Aorta (tissue), 5 donors: ENCODE measurements at places on chromosomes 3 and 15.

GRCh38 chr3:28935146-28935545 is 345.7 kb upstream of the RBMS3 start:
- no peak for DNase-seq

DNA sequence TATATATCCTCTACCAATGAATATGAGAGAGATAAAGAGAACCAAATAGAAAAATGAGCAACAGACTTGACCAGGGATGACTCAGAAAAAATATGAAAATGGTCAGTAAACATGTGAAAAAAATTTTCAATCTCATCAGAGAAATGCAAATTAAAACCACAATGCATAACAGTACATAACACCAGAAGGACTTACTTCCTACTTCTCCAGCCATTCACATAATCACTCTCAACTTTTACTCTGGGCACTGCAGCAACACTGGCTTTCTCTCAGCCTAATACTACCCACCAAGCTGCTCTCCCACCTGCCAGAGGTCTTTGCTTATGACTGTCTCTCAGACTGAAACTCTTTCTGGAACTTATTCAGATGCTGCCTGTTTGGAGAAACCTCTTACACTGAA is 49.4 kb downstream of the DPH6 start:
- DNase-seq, result no peak

- no peak for DNase-seq
Observed at GRCh38 chr3:42961633-42962032, 17.5 kb upstream of the GASK1A start.

- no peak for DNase-seq
Observed at GRCh38 chr15:67241132-67241855, 13.2 kb downstream of the AAGAB start.

DNA sequence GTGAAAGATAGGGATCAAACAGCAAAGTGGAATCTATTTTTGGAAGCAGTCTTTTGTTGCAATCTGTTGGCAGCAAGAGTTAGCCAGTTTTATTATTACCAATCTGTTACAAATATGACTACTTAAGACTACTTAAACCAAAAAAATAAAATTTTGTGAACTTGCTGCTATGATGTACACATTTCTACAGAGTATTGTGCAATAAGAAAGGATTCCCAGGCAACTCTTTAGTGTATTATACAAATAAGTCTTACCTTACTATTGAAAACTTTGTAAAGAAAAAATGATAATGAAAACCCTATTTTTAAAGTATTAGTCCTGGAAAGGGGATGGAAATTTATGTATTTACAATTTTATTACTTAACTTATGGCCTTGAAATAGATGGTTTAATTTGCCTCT is 44.7 kb downstream of the CADM2 start:
- no peak for DNase-seq

- no peak for DNase-seq
Observed at GRCh38 chr3:47035645-47036044, 56.2 kb downstream of the NBEAL2 start.

GRCh38 chr3:63047068-63047467 is 171.9 kb upstream of the CADPS start:
- no peak for DNase-seq

DNA sequence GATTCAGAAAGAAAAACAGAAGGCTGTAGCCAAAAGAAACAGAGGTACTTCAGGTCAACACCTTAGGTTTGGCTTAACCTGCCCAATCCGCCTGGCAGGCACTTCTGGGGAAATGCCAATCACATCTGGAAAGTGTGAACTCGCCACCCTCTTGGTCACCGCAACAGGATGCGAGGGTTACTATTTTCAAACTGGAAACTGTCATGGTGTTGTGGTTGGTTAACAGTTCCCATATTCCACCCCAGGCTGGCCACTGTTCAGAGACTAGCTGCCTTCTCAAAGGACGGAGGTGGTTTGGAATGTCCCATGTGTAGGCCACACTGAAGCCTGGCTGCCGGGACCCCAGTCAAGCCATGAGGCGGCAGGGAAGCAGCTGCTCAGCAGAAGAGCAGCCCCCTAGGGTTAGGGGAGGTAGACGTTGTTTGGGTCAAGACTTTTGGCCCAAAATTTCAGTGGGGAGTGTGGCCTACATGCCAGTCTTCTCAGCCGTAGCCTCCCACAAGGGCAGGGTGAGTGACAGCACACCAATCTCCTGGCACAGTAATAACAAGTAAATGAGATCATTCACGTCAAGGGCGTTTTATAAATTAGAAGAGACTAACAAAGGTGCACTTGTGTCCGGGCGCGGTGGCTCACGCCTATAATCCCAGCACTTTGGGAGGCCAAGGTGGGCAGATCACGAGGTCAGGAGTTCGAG is 54.6 kb downstream of the UMPS start:
- DNase-seq, result peak; percentile 76

- no peak for DNase-seq
Observed at GRCh38 chr3:3109407-3110298, 521 bp downstream of the IL5RA start.

GRCh38 chr3:55484801-55485791 is 2.0 kb downstream of the WNT5A start:
- peak; percentile 90 for DNase-seq

- DNase-seq, result no peak
Observed at GRCh38 chr3:133856316-133856715, 39.4 kb downstream of the RAB6B start.

- peak; percentile 63 for DNase-seq
Observed at GRCh38 chr15:67803996-67804843, 21.1 kb upstream of the SKOR1 start.

DNA sequence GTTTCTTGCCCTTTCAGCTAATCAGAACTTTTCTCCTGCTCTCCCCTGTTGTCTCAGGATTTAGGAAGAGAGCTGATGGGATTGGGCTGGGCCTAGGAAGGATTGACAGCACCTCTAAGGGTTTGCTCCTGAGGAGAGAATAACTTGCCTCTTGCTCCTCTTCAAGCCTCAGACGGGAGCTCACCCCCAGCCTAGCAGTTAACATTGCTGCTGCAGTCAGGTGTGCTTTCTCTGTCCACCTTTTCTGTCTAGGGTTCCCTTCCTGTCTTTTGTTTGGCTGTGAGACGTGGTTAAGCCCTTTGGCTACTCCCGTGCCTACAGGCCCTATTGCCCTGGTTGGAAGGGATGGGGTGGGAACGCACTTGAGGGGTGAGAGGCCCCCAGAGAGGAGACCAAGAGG is 20.1 kb downstream of the TMEM108 start:
- no peak for DNase-seq

GRCh38 chr15:77664428-77664827 is 31.7 kb upstream of the LINGO1 start:
- DNase-seq, result no peak

- no peak for DNase-seq
Observed at GRCh38 chr3:85939074-85939482, 980.3 kb downstream of the CADM2 start.

DNA sequence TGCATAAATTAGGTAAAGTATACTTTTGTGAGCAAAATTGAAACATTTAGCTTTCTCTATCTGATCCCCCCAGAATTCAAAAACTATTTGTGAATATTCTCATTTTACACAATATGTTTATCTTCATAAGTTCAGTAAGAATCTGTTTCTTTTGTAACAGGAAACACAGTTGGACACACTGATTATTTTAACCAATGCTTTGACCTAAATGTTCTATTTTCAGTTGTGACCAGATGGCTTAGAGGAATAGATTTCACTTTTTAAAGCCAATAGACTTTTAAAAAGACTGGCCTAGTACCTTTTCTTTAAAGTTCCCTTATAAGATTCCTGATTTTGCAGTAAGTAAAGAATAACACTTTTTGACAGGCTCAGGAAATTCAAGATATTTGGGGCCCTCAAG is 74.0 kb upstream of the STRIT1 start:
- no peak for DNase-seq

GRCh38 chr3:195337747-195338146 is 66.8 kb upstream of the XXYLT1 start:
- no peak for DNase-seq

- no peak for DNase-seq
Observed at GRCh38 chr15:37109872-37110572, 9.7 kb upstream of the MEIS2 start.

- DNase-seq, result no peak
Observed at GRCh38 chr3:52458770-52459545, 3.6 kb downstream of the NISCH start.

DNA sequence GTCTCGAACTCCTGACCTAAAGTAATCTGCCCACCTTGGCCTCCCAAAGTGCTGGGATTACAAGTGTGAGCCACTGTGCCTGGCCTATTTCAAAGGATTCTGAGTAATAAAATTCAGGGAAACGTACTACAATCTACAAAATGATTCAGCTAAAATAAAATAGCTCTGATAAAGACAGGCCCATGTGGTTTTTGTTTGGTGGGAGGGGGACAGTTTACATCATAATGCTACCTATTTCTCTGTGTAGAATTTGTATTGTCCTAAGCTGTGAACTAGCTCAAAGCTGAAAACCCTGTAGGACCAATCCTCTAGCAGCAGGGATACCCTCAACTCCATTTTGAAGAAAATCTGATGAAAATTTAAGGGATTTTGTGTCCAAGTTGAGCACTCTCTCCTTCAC is 25.8 kb downstream of the CDV3 start:
- no peak for DNase-seq

DNA sequence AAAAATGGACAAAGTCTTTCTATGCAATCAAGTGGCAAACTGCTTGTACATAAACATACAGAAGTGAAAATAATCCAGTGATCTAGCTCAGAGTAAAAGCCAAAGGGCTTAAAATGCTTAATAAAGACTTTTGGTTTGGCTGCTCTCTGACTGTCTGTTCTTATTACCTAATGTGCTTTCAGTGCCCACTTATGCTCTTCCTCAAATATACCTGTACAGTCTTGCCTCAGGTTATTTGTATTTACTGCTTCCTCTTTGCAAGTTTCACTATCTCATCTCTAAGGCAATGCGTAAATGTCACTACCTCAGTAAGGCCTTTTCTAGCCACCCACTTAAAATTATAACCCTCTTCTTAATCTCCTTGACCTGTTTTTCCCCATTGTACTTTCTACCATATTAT is 171.8 kb downstream of the EPHA6 start:
- no peak for DNase-seq

- DNase-seq, result no peak
Observed at GRCh38 chr3:181715571-181716340, 4.0 kb downstream of the SOX2 start.

- DNase-seq, result no peak
Observed at GRCh38 chr3:186529201-186529999, 14.8 kb downstream of the CRYGS start.

GRCh38 chr15:60392601-60392985 is 5.2 kb downstream of the ANXA2 start:
- no peak for DNase-seq

DNA sequence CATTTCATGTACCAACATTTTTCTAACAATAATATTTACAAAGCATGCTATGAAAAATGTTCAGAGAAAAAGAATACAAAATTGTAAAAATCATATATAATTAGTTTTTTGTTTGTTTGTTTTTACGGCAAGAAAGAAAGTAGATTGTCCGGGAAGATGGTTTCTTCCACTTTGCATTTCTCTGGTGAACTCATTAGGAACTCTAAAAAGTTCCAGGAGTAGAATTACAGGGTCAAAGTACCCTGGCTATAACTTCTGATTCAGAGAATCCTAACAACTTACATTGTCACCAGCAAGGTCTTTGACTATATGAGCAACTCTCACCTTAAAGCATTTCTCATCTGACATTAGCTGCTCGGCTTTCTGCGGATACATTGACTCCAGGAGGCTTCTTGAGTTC is 196.7 kb downstream of the PDE8A start:
- no peak for DNase-seq

- no peak for DNase-seq
Observed at GRCh38 chr15:49649987-49650386, 29.1 kb downstream of the DTWD1 start.

GRCh38 chr3:162103808-162104207 is 607.2 kb downstream of the OTOL1 start:
- DNase-seq, result no peak

- DNase-seq, result no peak
Observed at GRCh38 chr15:90617171-90617570, 87.4 kb downstream of the CRTC3 start.

DNA sequence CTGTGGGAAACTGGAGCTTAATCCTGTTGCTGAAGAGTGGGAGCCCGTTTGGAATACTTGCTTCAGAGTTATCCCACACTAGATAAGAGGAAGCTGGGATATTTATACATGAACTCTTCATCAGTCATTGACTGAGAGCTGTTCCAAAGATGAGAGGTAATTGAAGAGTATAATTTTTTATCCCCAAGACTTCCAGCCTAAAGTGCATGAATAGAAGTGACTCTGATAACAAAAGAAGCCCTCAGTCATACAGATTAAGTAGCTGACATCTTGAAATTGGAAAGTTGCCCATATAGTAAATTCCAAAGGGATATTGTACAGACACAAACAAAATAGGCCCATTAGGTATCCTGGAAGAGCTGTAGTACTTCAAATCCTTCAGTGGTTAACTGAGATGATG is 268.0 kb downstream of the EPHA3 start:
- DNase-seq, result no peak

DNA sequence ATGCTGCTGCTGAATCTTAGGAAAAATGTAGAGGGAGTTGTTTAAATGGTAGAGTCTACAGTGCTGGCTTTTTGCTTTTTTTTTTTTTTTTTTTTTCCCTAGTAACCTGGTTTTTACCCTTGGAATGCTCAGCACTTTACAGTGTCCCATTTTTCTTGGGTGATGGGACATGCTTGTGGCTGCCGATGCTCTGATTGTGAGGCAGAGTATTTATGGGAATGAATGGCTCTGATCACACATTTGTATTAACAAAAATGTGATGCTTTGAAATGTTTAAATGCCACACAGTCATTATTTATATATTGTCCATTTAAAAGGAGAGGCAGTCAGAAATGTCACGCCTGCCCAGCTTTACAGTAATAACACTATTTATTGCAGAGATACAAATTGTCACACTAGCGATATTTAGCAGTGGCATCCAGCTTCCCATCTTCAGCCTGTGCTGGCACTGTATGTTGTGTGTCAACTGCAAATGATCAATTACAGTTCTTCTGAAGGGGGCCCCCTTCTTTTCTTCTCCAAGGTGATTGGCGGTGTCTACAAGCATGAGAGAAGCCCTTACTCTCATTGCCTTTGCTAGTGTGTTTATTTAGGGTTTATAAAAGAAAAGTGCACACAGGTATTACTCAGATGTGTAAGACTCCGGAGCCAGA is 30.9 kb upstream of the IGF1R start:
- DNase-seq, result no peak

DNA sequence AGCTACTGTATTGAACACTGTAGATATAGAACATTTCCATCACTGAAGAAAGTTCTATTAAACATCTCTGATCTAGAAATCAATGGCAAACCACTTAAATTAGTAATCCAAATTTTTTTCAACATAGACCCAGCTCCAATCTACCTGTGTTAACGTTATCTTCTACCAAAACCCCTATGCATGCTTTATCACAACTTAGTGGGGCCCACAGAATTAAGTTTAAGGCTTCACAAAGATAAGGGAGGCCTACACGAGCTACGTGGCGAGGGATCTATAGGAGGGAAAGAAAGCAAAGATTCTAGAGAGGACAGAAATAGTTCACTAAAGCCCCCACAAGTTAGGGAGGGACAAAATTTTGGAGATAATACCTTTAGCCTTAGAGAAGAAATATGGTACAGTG is 116.1 kb downstream of the TFDP2 start:
- no peak for DNase-seq
